ENCODE measurements at places on chromosomes 11 and 22.
A peak's percentile ranks its signal among the peaks of the same experiment; 100 is the strongest.

DNA sequence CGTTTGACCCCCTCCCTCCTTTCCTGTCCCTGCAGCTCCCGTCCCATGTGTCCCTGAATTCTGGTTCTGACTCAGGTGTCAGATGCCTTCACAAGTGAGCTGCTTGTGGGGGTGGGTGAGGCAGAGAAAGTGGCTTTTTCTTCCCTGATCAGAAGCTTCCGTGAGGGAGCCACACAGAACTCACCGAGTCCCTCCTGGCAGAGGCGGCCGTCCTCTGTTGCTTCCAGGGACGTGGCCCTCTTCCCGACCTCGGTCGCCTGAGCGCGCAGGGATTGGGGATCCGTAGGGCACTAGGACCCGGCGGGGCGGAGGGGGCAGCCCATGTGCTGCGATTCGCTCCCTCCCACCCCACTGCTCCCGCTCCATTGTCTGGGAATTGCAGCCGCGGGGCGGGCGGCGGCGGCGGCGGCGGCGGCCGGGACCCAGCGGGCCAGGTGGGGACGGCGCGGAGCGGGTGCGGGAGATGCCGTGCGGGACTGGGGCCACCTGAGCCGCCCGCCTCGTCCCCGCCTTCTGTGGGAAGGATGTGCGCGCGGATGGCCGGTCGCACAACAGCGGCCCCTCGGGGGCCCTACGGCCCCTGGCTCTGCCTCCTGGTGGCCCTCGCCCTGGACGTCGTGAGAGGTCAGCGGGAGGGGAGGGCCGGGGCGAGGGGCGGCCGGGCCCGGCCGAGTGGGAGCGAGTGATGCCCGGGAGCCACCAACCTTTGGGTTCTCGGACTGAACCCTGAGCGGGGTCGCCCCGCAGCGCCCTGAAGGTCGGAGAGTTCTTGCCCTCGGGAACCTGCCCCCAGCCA, at the start of gene TMEM132A:
TSS of gene TMEM132A (plus strand) at position 351 of the 796 bp plus-strand sequence. CDS start at position 525, 174 bp downstream.
- peak; percentile 63 for DNase-seq

- no peak for DNase-seq
Observed at GRCh38 chr11:11626128-11626527, 4.3 kb upstream of the GALNT18 start.

- no peak for DNase-seq
Observed at GRCh38 chr22:48322907-48323306, 1504.8 kb downstream of the BRD1 start.

- no peak for DNase-seq
Observed at GRCh38 chr22:24379536-24379935, 47.9 kb upstream of the ADORA2A start.

- no peak for DNase-seq
Observed at GRCh38 chr11:58957922-58958321, 18.6 kb downstream of the GLYATL1 start.

DNA sequence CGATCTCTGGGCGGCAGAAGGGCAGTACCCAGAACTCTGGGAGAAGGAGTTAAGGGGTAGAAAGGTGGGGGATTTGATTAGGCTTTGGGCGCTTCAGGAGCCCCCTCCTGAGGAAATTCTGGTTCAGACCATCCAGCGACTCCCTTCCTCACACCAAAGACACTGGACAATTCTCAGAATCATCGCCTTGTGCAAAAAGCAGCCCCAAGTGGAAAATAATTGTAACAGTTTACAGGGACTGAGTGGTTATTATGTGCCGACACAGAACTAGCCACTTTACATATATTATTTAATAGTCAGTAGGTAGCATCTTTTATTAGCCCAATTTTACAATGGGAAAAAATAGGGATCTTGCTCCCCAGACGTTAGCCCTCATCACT, 662 bp upstream of the TRIM3 start:
- DNase-seq, result no peak

DNA sequence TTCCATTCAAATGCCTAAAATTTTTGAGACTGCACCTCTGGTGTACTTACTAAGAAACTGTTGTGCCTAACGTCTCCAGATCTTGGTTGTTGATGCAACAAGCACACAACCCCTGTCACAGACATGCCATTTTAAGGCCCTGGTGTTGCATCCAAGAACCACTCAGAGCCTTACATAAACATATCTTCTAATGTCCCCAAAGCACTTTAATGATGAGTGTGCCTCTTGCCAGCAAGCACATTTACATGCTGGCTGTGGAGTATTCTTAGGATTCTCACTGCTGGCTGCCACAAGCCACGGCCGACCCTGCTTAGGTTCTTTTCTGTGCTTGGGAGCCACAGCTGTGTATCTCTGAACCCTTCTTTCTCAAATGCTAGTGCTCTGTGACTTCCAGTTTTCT, 201.4 kb downstream of the ADAMTS15 start:
- DNase-seq, result no peak

GRCh38 chr11:123429336-123429735, 733 bp upstream of the GRAMD1B start:
- DNase-seq, result no peak

- DNase-seq, result no peak
Observed at GRCh38 chr11:125594958-125595357, 2.3 kb downstream of the STT3A start.

DNA sequence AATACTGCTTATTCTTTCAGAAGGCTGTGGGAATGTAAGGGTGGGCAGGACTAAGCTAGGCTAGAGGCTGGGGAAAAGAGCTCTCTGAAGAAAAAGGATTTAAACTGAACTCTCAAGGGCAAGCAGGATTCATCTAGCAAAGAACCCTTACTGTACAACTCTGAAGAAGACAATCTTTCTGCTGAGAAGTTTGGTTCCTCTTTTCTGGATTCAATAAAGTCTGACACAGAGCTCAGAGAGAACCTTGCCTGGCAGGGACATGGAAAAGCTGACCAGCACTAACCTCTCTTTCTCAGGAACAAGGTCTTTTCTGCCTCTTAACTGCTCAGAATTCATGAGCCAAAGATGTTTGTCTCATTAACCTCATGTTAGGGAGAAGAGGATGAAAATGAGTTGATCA, 388.4 kb upstream of the DDI1 start:
- DNase-seq, result no peak

DNA sequence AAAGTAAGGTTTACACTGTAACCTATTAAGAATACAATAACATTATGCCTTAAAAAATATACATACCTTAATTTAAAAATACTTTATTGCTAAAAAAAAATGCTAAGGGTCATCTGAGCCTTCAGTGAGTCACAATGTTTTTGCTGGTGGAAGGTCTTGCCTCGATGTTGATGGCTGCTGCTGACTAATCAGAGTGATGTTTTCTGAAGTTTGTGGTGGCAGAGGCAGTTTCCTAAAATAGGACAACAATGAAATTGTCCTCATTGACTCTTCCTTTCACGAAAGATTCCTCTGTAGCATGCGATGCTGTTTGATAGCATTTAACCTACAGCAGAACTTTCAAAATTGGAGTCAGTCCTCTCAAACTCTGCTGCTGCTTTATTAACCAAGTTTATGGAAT, 97.6 kb downstream of the FAT3 start:
- DNase-seq, result no peak

- no peak for DNase-seq
Observed at GRCh38 chr11:64571410-64572091, 19.5 kb upstream of the SLC22A12 start.

DNA sequence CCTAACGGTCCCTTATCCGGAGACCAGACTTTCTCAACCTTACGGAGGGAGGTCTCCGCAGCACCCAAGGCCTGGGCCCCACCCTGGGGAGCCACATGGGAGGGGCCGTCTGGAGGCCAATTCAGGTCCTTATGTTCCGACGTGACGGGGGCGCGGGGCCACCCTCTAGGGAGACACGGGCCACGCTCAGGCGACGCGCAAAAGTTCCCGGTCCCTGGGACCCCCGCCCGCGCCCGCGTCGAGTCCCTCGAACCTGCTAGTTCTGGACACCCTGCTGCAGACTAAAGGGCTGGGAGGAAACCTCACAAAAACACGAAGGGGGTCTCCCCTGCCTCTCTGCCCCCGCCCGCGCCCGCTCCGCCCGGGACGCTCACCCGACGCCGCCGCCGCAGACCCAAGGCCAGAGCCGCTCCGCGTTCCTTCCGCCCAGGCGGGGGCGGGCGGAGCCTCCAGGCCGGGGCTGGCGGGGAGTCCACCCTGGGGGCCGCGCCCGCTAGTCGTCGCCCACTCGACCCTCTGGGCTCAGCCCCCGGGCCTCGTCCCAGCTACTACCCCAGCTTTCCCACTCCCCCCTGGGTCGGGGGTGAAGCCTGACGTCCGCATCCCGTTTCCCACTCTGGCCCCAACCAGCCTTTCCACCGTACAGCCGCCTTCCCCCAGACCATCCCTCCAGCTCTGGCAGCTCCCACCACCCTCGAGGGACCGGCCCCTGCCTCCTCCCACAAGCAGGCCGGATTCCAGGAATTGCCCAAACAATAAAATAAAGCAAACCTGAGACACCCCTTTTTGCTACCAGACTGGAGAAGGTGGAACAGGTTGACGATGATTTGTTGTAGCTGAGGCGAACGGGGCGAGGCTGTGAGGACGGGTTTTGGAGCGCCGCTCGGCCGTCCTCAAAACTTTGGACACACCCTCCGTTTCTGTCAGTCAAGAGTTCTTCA, 2.7 kb downstream of the RNH1 start:
- peak; percentile 39 for DNase-seq

- DNase-seq, result peak; percentile 10
Observed at GRCh38 chr11:290621-291231, 1.8 kb downstream of the PGGHG start.
